Forelimb muscle (tissue), 1 donor: ENCODE measurements at places on chromosomes 7 and 10. TPM values are rescaled to one million over a fixed set of nuclear protein-coding genes. Genes with fewer than 3 reads are reported as not detected.
A peak's percentile ranks its signal among the peaks of the same experiment; 100 is the strongest.

PLAC9 gene
- 59.1 TPM for polyA plus RNA-seq

NEUROD6 gene
- polyA plus RNA-seq: 0.09 TPM

DNA sequence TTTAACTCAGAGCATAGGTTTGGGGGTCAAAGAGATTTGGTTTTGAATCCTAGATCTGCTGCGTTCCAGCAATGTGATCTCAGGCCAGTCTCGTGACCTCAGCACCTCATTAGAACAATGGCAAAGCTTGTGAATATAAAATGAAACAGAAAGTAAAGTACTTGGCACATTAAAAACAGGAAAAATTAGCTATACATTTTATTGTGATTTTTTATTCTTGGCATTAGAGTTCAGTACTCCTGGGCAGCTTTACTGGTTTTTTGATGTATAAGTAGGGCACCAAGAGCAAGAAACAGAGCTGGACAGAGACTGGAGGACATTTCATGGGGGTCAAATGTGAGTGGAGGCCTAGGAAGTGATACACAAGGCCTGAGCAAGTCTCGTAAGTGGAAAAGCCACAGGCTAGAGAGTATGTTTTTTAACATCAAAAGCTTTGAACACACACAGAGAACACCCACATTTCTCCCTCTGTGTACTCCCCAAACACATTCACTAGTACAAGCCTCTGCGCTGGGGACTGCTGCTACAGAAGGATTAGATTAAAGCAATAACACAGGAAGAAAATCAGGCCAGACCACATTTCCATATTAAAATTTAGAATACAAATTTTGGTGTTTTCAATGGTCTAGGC, 157.2 kb upstream of the SLC25A13 start:
- no peak for DNase-seq

ZNF117 gene
- 18.9 TPM for polyA plus RNA-seq

SDK1 gene
- 3.4 TPM for polyA plus RNA-seq

DNA sequence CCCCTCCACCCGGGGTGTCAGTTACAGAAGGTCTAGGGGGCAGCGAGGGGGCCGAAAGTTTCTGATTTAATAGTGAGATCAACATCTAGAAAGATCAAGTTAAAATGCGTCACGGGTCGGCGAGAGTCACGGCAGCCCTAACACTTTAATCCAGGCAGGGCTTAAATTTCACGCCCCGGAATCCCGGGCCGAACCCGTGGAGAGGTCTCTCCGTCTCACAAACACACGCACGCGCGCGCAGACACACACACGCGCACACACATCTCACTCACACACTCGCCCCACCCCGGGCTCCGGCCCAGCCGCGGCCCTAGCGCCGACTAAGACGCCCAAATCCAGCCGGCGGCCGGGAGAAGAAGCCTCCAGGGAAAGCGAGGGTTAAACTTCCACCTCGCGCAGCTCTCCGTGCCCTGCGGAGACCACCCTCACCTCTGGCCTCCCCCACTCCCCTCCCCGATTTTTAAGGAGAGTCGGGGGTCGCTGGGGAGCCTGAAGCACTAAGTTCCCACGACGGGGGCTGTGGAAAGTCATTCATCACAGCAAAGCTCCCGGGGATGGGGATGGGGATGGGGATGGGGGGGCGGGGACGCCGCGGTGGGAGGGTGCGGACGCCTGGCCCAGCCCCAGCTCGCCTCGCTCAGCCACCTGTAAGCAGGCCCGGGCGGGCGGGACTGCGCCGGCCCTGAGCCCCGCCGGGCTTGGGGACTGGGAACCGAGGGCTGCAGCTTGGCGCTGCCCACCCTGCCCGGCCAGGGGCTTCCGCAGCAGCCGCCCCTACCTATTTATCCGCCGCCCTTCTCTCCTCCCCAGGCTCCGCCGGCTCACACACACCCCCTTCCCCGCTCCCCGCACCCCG, 1.6 kb downstream of the PDGFA start:
- no peak for DNase-seq

DNA sequence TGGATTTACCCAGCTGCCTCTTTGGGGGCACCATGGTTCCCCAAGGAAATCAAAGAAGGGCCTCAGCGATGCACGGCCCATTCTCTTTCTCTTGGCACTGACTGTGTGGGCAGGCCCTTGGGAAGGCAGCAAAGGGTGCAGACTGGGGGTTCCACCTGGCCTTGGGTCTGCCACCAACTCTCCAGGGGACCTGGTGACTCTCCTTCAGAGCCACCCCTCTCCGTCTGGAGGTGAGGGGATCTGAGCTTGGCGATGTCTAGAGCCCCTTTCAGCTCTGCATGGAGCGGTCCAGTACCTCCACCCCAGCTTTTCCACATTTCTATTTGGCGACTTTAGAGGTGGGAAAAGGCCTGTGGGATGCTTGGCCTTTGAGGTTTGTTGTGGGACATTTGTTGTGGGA, 69.1 kb downstream of the C10orf120 start:
- DNase-seq: no peak

OR6B1 gene
- polyA plus RNA-seq: not detected

- no peak for DNase-seq
Measured at GRCh38 chr10:11530806-11531205, 80.6 kb downstream of the USP6NL start.

DNA sequence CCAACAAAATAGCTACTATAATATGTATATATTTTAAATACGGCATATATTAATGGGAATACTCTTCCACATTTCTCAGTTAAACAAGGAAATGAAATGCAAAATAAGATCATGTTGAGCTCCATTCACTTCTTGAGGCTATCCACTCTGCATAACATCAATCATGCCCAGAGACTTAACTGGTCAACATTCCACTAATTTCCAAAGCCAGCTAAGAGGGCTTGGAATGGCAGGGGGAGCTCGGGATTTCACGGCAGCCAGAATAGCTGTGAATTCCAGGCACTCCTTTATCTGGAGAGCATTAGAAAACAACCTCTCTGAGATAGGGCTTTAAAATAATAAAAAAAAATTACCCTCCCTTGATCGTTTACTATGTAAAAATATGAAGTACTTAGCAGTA, 194.9 kb upstream of the CDCA7L start:
- no peak for DNase-seq

ADRA2A gene
- polyA plus RNA-seq: 4.4 TPM

RSPH10B gene
- polyA plus RNA-seq: 0.30 TPM

TOMM7 gene
- polyA plus RNA-seq: 807 TPM

GRCh38 chr10:121774404-121774803, 153.4 kb downstream of the ATE1 start:
- DNase-seq: no peak

UTF1 gene
- polyA plus RNA-seq: not detected

DNA sequence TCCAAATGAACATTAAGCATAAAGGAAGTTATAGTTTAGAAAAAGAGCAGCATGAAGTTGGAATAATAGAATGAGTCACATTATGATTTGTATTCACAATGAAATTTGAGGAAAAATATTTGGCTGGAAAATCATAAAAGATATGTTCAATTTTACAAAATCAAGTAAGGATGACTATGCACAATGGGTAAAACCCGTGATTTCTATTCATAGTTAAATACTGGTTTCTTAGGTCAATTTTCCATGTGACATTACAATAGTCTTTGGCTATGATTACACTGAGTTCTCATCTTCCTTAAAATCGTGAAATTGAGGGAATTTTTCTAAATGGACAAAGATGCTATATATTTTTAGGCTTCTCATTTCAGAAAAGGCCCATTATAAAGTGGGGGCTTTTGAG, 17.4 kb upstream of the CCDC172 start:
- no peak for DNase-seq

DNA sequence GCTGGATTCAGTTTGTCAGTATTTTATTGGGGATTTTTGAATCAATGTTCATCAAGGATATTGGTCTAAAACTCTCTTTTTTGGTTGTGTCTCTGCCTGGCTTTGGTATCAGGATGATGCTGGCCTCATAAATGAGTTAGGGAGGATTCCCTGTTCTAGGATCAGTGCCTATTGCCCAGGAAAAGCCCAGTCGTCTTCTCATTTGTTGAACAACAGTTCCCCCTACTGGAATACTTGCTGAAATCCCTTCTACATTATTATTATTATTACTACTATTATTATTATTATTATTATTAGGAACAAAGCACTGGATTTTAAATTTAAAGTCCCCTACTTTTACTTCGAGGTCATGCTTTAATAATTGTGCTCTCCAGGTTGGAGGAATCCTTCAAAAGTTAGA, 528.9 kb downstream of the MAGI2 start:
- DNase-seq: no peak

- DNase-seq: no peak
Measured at GRCh38 chr7:111771638-111772037, 209.3 kb upstream of the IMMP2L start.

DNA sequence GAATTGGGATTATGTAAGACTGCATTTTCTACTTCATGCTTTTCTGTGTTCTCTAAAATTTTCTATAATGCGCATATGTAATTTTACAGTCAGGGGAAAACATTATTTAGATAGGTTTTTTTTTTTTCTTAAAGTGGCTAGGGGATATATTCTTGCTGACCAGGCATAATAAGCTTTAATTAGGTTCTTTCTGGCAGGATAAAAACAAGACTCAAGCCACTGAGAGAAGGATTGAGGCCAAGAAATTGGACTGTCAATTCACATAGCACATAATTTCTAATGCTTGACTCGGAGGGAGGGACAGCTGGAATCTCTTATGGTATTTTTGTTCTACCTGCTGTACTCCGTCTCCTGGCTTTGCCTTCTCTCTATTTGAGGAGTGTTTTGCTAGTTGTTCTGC, 119.8 kb upstream of the NPVF start:
- no peak for DNase-seq

DNA sequence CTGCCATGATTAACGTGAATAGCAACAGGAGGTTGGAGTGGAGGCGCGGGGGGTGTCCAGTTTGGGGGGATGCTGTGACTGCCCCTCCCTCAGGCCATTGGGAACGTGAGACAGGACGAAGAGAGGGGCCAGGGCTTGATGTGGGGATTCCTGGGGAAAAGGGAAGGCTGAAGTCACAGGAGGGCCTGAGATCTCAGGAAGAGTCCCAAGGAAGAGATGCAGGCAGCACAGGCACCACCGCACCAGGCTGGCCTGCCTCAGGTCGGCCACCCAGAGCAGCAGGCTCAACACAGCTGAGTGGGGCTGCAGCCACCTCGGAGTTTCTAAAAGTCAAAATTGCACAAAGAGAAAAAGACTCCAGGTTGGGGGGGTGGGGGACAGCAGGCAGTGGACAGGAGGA, 86.7 kb downstream of the SLIT1 start:
- no peak for DNase-seq

DNA sequence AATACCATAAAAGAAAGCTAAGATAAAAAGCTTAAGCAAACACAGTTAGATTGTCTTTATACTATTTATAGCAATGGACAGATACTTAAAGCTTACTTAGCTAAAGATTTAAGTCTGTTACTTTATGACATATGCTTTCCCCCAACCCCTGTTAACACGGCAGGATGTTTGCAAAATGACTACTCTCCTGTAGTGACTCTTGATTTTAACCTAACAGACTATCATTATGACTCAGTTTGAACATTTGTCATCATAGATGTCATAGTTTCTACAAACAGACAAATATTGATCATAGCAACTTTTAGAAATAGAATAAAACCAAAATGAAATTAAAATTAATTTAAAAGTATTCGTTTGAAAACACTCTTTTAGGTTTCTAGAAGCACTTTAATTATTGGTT, 7.8 kb upstream of the COMMD3 start:
- no peak for DNase-seq

GRCh38 chr10:130026670-130027456, 62.8 kb upstream of the EBF3 start:
- DNase-seq: no peak

DNA sequence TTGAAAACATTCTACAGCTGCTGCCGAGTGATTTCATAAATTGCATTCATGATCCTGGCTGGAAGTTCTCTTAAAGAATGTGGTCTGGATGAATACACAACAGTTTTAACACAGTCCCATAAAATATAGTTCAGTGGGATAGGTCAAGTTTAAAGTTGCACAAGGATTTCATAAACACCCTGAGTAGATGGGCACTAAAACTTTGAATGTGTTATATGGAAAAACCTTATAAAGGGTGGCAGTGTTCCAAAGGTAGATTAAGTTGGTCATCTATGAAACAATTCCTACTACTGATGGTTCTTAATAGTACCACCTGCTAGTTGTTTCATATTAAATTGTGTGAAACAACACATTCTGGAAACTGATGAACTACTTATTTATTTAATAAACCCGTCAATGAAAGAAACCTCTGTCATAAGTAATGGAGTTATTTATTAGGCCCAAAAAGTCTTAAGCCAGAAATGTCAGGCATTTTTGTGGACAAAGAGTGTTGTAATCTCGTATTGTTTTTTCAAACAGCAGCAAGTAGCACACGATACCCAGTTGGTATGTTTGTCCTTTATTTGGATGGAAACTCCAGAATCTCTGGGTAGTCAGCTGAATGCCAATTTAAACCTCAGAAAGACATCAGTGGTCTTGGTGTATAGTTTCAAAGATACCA, 14.3 kb upstream of the RPA3 start:
- peak; percentile 46 for DNase-seq

GRCh38 chr7:22333680-22334141, 23.2 kb downstream of the RAPGEF5 start:
- DNase-seq: no peak

OR2A1 gene
- polyA plus RNA-seq: 0.63 TPM

- DNase-seq: no peak
Measured at GRCh38 chr10:15374156-15374555, 3.1 kb upstream of the FAM171A1 start.

GRCh38 chr7:155830961-155831806, 18.9 kb upstream of the SHH start:
- DNase-seq: no peak

DNA sequence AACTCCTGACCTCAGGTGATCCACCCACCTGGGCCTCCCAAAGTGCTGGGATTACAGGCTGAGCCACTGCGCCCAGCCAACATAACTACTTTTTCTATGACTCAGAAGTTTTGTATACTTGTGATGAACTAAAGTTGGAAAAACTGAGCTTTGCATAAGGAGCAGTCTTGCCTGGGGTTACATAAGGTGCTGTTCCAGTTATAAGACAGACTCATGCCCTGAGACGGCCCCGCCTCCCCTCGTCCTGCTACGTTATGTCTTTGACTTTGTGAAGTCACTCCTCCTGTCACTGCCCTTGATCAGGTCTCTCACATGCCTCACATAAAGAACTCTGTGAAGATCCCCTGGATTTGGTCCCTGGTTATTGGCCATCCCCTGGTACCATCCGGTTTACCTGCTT, 40.4 kb upstream of the OPN4 start:
- DNase-seq: no peak

STK31 gene
- polyA plus RNA-seq: 1.1 TPM

- no peak for DNase-seq
Measured at GRCh38 chr7:91098566-91098965, 165.7 kb upstream of the FZD1 start.

DNA sequence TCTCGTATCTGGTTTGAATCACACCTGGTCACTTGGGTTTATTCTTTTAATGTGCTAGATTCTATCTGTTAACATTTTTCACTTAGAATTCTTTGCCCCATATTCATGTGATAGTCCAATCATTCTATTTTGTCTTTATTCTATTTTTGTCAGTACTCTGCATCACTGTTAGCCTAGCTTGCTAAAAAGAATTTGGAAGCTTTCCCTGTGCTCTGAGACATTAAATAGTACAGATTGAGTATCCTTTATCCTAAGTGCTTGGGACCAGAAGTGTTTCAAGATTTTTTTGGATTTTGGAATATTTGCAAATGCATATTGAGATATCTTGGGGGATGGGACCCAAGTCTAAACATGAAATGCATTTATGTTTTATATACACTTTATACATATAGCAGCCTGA, 51.0 kb downstream of the RALA start:
- no peak for DNase-seq
